ENCODE measurements at places on chromosomes 13 and 19. TPM values are rescaled to one million over a fixed set of nuclear protein-coding genes. Genes with fewer than 3 reads are reported as not detected.

- DNase-seq, result no peak
Observed at GRCh38 chr13:32314271-32315237, 609 bp downstream of the ZAR1L start.

GRCh38 chr13:110408286-110408685 lies 101.2 kb downstream of the COL4A2 start:
- no peak for DNase-seq

DNA sequence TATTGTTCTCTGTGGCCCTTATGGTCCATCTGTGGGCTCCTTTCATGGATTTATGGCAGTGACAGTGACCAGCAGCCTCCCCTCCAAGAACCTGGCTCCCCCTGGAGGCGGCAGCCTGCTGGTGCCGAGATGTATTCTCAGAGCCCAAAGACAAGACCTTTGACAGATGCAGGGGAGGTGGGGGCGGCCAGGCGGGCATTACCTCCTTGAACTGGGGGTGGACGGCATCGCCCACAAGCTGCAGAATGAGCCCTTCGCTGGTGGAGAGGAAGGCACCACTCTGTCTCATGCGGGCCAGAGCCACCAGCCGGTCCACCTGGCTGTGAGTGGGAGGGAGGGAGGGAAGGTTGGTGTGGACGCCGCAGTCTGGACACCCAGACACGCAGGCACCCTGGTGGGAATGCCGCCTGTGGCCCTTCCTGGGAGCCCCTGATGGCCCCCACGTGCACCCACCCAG lies 6.6 kb downstream of the ISOC2 start:
- no peak for DNase-seq

DNA sequence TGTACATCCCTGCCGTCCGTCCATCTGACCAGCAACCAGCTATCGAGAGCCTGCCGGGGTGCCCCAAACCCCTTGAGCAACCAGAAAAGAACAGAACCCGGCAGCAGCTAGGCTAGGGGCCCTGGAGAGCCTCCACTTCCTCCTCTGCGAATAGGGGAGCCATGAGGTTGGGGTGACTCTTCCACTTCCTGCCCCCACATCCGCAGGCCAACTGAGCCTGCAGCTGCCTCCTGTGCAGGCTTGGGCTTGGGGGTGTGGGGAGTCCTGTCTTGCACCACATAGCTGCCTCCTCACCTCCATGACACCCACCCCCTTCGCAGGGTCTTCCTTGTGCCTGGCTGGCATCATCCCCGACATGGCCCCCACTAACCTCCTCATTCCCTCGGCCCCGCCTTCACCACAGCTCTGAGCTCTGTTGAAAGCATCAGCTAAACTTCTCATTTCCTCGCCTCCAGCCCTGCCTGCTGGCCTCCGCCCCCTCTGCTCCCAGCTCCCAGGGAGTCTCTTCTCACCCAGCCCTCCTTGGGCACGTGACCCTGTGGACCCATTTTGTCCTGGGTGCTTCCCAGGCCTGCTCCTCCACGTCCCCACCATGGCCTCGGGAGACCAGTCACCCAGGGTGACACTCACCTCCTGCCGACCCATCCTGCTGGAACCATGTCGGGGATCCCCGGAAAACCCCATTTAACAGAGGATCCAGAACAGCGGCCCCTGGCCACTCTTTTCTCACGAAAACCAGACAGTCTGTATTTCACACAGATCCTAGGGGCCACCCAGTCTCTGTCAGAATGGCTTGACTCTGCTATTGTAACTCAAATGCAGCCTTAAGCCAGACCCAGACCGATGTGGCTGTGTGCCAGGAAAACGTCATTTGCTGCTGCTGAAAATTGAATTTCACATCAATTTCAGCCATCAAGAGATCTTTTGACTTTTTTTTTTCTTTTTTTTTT lies 50.4 kb downstream of the MYO9B start:
- DNase-seq, result no peak

GRCh38 chr19:35760711-35761349 lies 2.9 kb downstream of the PROSER3 start:
- DNase-seq, result no peak

DNA sequence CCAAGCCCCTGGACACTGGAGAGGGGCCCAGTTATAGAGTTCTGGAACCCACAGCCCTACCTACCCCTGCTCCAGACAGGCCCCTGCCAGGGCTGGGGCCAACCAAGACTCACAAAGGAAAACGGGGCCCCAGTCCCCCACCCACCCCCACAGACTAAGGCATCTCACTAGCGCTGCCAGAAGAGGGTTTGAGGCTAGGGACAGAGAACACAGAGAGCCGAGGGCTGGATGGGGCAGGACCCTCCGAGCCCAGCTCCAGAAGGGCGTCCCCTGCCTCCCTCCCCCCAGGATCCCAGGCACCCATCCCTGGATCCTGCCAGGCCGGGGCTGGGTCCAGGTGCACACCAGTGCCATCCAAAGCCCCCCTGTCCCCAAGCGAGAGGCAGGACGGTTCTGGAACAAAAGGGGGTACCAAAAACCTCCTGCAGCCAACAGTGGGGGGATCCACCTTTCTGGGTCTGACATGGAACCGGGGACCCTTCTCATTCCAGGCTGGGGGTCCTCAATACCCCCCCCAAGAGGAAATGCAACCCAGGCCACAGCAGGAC lies 4.4 kb upstream of the REXO1 start:
- no peak for DNase-seq

GRCh38 chr19:40274585-40275544 lies 10.3 kb downstream of the AKT2 start:
- DNase-seq, result no peak

DNA sequence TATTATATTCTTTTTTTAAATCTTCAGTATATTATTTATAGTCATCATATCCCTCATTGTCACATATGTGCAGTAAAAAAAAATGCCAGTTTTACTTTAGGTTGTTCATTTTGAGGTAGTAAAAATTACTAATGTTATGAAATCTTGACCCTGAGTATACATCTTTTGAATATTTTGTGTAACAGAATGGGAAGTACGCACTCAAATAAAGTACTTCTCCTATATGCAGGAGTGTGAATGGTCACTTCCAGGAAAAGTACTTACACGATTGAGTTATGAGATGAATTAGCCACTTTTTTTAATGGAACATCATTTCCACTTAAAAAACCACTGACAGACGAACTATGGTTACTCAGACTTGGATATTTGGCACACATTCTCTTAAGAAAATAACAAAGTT lies 58.5 kb downstream of the C13orf42 start:
- DNase-seq, result no peak

GRCh38 chr13:29706923-29707322 lies 111.4 kb upstream of the SLC7A1 start:
- DNase-seq, result no peak

- DNase-seq, result no peak
Observed at GRCh38 chr19:35501684-35502083, 11.4 kb upstream of the KRTDAP start.

- DNase-seq, result no peak
Observed at GRCh38 chr13:73321043-73321442, 262.2 kb downstream of the KLF5 start.

DNA sequence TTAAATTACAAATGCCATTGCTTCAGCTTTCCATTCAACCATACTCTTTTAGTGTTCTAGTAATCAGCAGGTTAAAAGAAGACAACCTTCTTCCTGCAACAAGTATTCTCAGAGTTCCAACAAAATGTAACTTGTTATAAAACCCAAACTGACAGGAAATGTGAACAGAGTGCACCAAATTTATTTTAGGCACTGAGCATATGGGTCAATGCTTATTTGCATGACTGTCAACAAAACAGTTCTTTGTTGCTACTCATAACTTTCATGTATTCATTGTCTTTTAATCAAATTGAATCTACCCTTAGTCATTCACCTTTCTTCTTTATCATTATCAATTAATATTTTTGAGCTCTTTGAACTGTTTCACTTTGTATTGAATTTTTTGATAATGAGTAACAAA lies 554.1 kb downstream of the DACH1 start:
- no peak for DNase-seq

DNA sequence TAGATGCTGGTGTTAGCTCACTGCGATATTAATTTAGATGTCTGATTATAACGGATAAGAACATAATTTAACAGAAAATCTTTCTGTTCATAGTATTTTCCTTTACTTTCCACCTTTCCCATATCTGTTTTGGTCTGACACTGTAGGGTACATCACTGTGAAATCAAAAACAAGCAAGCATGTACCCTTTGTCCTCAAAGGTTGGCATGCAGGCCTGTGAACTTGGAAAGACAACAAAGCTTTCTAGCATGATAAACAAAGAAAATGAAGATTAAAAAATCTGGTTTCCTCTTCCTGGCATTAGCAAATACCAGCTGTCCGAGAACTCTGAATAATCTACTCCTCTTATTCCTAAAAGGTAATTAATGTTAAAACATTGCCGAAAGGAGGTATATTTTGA lies 31.6 kb downstream of the THSD1 start:
- no peak for DNase-seq

- no peak for DNase-seq
Observed at GRCh38 chr19:20209051-20209450, 42.0 kb downstream of the ZNF486 start.

- no peak for DNase-seq
Observed at GRCh38 chr19:54654447-54655321, 8.1 kb upstream of the LILRB4 start.

GRCh38 chr13:38871275-38871674 lies 119.4 kb downstream of the STOML3 start:
- no peak for DNase-seq

- DNase-seq, result no peak
Observed at GRCh38 chr19:38252941-38253691, 3.1 kb downstream of the PPP1R14A start.

DNA sequence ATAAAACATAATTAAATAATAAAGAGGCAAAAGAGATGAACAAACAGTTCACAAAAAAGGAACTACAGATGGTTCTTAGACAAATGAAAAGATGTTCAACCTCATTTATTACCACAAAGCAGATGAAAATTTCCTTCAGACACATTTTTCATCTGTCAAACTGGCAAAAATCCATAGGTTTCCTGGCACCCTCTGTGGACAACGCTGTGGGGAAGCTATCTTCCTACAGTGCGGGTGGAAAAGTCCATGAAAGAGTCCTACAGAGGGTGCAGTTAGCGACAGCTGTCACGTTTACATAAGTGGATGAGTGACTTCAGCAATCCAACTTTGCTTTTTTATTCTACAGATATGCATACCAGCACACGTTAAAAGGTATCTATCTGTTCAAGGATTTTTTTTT lies 30.3 kb upstream of the PDCD5 start:
- DNase-seq, result no peak

GRCh38 chr13:103615771-103616170 lies 549.6 kb upstream of the SLC10A2 start:
- DNase-seq, result no peak

DNA sequence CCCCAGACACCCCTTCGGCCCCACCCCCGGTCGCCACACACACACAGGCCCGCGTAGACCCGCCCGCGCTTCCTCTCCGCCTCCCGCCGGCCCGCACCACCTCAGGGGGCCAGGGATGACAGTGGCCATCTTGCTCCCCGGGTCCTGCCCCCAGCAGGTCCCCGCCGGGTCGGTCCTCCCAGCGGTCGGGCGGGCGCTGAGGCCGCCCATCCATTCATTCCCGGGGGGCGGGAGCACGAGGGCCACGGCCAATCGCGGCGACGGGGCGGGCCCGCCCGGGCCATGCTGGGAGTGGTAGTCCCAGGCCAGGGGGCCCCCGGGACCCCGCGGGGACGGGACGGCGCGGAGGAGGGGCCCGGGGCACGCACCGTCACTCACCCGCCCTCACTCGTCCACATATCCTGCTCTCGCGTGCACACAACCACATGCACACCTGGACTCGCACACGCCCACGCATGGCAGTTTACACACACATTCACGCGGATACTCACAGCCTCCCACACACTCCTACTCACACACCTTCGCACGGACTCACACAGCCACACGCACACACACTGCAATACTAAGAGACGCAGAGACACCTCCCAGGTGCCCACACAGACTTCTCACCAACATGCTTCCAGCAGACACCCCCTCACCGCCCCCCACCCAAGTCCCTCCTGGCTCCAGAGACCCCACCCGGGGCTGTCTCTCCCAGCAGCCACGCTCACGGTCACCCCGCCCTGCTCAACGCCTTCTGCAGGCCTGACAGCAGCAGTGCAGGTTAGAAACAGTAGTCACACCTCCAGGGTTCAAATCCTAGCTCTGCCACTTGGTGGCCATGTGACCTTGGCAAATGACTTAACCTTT lies at the start of gene DPF1:
TSS of gene DPF1 (minus strand) at position 209 of the 849 bp plus-strand sequence. CDS start at position 129, 80 bp downstream.
- peak; percentile 65 for DNase-seq

DNA sequence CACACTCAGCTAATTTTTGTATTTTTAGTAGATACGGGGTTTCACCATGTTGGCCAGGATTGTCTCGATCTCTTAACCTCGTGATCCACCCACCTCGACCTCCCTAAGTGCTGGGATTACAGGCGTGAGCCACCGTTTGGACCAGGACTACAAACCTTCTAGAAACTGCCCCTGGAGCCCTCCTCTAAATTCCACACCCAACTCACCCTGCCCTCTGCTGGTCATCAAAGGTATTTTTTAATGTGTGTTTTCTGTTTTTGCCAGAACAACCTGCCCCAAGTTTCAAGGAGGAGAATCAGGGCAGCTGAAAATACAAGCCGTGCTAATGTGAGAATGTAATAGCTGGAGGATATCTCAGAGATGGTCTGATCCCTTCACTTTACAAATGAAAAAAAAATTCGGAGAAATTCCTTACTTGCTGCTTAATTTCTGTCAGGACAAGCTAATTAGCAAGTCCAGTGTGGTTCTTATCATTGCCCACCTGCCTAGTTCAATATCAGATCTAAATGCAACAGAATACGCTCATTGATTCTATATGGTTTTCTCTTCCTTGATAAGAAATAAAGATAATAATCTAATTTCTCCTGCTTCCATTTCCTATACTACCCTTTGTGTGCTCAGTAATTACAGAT lies 4.1 kb downstream of the ATP8A2 start:
- DNase-seq, result peak; percentile 18

GRCh38 chr19:48248081-48248833 lies 7.5 kb downstream of the CARD8 start:
- DNase-seq, result no peak

DNA sequence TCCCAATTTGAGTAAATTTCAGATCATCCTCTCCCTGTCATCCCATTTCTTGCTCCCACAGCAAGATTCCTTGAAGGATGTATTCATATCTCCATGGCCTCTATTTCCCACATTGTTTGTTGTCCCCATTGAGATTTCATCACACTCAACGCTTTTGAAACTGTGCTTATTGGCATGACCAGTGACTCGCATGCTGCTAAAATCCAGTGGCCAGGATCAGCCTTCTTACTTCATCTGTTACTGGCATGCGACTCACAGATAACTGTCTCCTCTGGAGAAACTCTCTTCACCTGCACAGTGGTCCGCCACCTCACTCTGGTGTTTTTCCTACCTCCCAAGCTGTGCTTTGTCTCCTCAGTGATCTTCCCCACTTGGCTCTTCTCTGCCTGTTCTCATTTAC lies 95.8 kb downstream of the WASF3 start:
- peak; percentile 35 for DNase-seq

- peak; percentile 66 for DNase-seq
Observed at GRCh38 chr19:45123440-45123850, 30.5 kb downstream of the PPP1R37 start.

The MLNR gene
- total RNA-seq, result not detected

The ICAM3 gene
- total RNA-seq, result 4.4 TPM

The PRSS57 gene
- total RNA-seq, result not detected

The ZNF878 gene
- 0.61 TPM for total RNA-seq

The CYP2A6 gene
- total RNA-seq, result not detected

The EPS8L1 gene
- 16.6 TPM for total RNA-seq

The TGFBR3L gene
- 2.1 TPM for total RNA-seq

The PTGIR gene
- total RNA-seq, result not detected

The PRRG2 gene
- total RNA-seq, result 5.9 TPM

The GDF15 gene
- total RNA-seq, result 0.67 TPM

The FXYD1 gene
- total RNA-seq, result 0.35 TPM

The THSD1 gene
- total RNA-seq, result 9.8 TPM

Data from foreskin keratinocyte (primary cell).